Forelimb muscle (tissue), 1 donor: ENCODE measurements at places on chromosomes 11 and 22.
A peak's percentile ranks its signal among the peaks of the same experiment; 100 is the strongest.

GRCh38 chr22:32617903-32618302 lies 143.3 kb downstream of the FBXO7 start:
- DNase-seq = no peak

GRCh38 chr22:31148953-31149627 lies 8.8 kb upstream of the PLA2G3 start:
- peak; percentile 20 for DNase-seq

DNA sequence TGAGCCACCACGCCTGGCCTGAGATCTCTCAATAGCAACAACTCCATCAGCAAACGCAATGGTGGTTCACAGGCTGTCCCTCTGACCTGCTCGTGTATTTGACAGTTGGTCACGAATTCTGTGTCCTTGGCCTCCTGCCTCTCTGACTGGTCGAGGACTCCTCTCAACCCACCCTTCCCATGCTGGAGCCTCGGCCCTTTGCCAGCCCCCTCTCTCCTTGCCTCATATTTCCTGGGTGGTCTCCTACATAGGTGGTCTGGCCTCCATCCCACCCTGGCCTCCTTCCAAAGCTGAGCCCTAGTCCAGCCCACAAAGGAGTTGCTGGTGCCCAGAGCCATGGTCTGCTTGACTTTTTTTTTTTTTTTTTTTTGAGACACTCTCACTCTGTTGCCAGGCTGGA lies 11.4 kb upstream of the A4GALT start:
- DNase-seq = no peak

- no peak for DNase-seq
Observed at GRCh38 chr22:24554313-24555164, at the start of gene GUCD1. GUCD1 (minus strand) TSS chr22:24555138; CDS start chr22:24554991, 147 bp downstream.

- no peak for DNase-seq
Observed at GRCh38 chr11:102920118-102920684, 35.3 kb downstream of the MMP13 start.
